Naive thymus-derived CD8-positive, alpha-beta T cell (primary cell): ENCODE measurements at places on chromosomes 6 and 20. TPM values are rescaled to one million over a fixed set of nuclear protein-coding genes. Genes with fewer than 3 reads are reported as not detected.

- no peak for DNase-seq
Measured at GRCh38 chr6:14873781-14874441, 372.0 kb upstream of the JARID2 start.

GRCh38 chr6:22884456-22884855 lies 315.1 kb downstream of the HDGFL1 start:
- no peak for DNase-seq

GRCh38 chr6:2891768-2892170 lies 11.3 kb downstream of the SERPINB9 start:
- DNase-seq = peak; percentile 75

DNA sequence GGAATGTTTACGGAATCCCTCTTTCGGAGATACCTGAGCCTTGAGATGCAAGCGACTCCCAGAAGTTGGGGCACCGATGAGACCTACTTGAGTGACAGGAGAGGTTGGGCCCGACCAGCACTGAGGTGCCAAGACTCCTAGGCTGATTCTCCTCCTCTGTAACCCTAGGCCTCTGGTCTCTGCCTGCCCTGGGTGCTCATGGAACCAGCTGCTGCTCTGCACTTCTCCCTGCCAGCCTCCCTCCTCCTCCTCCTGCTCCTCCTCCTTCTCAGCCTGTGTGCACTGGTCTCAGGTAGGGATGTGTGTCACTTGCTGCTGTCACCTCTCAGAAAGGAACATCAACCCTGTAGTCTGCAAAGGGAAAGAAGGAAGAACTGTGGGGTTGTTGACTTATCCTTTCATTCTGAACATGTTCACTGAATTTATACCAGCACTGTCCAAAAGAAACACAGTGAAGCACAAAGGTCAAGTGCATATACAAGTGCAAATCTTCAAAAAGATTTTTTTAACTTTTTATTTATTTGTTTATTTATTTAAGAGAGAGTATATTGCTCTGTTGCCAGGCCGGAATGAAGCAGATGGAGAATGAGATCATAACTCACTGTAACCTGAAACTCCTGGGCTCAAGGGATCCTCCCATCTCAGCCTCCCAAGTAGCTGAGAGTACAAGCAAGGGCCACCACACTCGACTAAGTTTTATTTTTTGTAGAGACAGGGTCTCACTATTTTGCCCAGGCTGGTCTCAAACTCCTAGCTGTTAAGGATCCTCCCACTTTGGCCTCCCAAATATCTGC lies 913 bp downstream of the BTN2A2 start:
- peak; percentile 20 for DNase-seq

DNA sequence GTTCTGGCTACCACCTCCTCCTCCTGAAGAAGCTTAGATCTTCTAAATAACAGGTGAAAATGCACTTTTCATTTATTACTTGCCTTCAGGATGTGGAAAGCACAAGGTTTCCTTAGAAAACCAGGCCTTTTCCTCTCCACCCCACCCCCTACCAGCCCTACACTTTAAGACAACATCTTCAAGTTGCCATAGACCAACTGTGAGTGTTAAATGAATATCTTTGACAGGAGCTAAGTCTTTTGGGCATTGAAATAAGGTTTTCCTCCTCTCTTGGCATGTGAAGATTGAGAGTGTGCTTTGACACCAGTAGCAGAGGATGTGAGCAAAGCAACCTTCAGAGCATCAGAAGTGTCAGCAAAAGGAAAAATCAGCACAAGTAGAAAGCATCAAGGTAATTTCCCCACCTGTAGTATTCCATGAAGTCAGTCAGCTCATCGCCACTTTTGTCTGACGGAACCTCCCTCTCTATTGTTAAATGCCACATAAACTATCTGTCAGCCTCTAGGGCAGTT lies 532.3 kb upstream of the MMS22L start:
- no peak for DNase-seq

- DNase-seq = no peak
Measured at GRCh38 chr20:44495802-44496481, 20.3 kb downstream of the TTPAL start.

- peak; percentile 69 for DNase-seq
Measured at GRCh38 chr6:5851261-5851757, 155.4 kb downstream of the NRN1 start.

- no peak for DNase-seq
Measured at GRCh38 chr6:51965222-51965801, 122.1 kb downstream of the PKHD1 start.

DNA sequence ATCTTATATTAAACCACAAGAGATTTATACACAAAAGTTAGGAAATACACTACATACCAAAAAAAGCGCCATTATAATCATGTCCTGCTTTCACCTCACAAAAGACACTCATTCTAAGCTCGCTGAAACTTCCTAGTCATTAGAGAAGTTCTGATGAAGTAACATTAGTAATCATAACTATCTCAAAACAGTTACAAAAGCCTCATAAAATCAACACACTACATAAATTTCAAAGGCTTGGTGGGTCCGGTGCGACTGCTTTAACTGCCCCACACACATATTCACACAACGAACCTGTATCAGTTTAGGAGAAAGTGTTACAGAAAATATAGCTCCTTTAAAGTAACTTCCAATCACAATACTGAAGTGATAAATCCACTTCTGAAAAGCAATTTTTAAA lies 1.9 kb downstream of the PHIP start:
- DNase-seq = no peak

GRCh38 chr6:128241216-128241615 lies 279.2 kb downstream of the PTPRK start:
- no peak for DNase-seq

HNF4A gene
- total RNA-seq = not detected

MEI4 gene
- total RNA-seq = 0.14 TPM

ADGB gene
- not detected for total RNA-seq
